ENCODE measurements at places on chromosomes 11 and 22.

- no peak for DNase-seq
Observed at GRCh38 chr11:82932564-82932963, 31.0 kb downstream of the DDIAS start.

GRCh38 chr22:37824674-37825641 is 1.8 kb downstream of the GALR3 start:
- no peak for DNase-seq

- DNase-seq: no peak
Observed at GRCh38 chr11:65417702-65418430, 4.7 kb upstream of the NEAT1 start.

DNA sequence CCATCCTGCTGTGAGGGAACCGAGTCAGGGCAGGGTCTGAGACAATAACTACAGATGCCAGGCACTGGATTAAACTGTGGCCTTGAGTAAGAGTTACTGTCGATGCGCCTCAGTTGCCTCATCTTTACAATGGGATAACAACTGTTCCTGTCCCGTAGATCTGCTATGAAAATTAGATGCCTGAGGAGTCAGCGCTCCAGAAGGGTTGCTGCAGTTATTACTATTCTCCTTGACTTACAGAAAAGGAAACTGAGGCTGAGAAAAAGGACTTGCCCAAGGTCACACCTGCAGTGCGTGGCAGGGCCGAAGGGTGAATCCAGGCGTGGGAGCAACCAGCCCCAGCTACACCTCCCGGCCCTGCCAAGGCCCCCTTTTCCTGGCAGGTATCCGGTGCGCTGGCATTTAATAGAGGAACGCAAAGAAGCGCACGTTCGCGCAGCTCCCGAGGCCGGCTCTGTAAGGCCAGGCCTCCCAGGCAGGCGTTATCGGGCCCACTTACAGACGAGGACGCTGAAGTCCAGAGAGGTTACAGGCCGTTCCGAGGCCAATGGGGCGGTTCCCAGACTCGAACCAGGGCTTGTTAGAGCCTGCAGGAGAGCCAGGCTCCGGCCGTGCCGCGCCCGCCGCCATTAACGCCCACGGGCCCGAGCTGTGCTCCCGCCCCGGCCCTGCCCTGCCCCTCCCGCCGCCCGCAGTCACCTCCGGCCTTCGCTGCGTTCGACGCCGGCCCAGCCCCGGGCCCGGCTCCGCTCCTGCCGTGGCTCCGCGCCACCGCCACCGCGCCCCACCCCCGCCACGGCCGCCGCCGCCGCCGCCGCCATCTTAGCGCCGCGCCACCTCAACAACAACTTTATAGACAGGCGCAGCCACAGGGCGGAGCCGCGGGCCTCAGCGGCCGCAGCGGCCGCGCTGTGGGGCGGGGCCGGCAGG is at the start of gene C11orf68:
Gene C11orf68, minus strand, starts transcription at position 852 of the 930 bp plus-strand sequence. Its CDS starts 31 bp downstream, at position 821.
- DNase-seq: no peak

DNA sequence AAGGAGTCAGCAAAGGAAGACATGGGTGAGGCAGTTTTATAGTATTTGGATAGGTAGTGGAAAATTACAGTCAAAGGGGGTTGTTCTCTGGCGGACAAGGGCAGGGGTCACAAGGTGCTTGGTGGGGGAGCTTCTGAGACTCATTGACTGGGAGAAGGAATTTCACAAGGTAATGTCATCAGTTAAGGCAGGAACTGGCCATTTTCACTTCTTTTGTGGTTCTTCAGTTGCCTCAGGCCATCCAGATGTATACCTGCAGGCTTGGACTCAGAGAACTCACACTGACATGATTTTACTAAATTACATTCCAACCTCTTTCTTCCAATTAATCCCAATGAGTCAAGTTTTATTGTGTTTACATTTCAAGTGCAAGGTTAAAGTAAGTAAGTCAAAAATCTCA is 240.5 kb upstream of the API5 start:
- DNase-seq: no peak

DNA sequence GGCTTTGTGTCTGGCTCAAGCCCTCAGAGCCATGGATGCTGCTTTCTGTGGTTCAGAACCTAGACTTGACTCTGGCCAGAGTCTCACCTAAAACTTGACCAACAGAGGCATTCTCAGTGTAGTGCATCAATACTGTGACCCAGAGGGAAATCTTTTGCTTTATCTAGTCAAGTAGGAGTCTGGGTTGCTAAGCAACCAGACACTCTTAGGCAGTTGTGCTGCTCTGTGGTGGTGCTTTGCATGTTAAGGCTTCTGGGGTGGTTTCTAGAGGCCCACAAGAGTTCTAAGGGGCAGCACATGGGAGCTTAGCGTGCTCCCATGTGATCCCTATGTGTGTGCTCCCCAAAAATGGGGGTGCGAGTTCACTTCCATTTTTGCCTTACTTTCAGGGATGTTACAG is 224.6 kb upstream of the PLET1 start:
- DNase-seq: peak; percentile 5

DNA sequence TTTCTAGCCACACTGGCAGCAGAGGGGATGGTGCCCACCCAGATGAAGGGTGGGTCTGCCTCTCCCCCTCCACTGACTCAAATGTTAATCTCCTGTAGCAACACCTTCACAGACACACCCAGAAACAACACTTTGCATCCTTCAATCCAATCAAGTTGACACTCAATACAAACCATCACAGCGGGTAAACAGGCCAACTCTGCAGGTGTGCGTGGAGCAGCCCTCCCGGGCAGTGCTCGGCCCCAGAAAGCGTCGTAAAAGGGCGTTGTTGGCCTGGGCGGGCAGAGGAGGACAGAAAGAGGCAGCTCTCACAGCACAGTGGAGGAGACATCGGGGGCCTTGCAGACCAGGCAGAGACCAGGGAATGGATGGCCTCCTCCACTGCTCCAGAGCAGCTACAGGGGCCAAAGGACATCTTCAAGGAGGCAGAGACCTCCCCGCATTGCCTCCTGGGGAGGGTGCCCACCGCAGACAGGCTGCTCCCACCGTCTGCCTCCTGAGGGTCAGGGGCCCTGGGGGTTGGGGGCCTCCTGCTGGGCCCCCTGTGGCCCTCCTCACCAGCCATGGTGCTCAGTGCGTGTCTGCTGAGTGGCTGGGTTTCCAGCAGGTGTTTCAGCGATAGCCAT is 56.1 kb upstream of the FADD start:
- DNase-seq: no peak

DNA sequence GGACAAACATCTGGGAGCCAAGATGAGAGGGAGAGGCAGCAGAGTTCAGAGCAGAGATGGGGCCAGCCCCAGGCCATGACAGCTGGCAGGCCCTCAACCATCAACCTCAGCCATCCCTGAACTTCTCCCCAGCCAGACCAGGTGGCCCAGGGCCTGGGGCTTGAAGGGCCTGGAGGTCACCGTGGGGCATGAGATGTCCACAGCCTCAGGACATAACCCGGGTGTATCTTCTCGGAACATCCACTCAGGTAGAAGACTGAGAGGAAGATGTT is 12.4 kb upstream of the SLC39A13 start:
- no peak for DNase-seq

DNA sequence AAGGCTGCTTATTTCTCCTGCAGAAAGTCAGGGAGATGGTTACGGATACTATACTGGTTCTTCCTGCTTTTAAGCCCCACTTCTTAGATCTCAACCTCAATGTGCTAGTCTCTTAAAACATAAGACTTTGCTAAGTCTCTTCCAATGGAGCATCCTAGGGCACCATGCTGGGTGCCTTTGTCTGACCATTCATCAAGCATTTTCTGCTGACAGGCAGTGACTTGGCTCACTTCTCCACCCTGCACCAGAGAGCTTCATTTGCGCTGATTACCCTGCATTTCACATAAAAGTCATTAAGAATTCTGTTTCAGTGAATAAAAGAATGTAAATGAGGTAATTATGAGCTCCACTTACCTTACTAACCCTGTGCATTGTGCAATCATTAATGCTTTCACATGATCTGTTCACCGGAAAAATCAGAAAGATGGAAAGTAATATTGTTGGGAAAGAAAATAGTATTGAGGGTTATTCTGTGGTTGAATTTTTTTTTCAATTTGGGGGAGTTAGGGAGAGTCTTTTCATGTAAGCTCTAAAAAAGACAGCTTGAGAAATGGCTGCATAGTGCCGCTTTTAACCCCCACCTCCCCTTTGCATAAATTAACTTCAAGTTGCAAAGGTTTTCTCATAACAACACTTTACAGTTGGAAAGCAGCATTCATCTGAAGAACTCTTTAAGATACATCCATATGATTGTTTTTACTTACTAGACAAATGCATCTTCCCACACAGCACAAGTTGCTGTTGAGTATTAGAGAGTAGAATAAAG is 677.3 kb upstream of the KIRREL3 start:
- no peak for DNase-seq

DNA sequence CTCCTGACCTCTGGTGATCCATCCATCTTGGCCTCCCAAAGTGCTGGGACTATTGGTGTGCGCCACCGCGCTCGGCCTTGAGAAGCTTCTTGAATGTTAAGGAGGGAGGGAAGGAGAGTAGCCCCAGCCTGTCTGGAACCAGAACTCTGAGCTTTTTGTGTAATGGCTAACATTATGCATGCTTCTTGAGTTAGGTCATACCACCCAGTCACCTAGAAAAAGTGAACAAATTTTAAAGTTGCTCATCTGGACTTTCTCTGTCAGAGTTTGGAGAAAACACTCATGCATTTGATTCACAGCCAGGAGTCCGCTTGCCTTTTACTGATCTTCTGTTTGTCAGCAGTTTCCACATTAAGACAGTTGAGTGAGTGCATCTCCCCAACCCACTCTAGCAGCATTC is 82.1 kb downstream of the PPP6R3 start:
- no peak for DNase-seq

DNA sequence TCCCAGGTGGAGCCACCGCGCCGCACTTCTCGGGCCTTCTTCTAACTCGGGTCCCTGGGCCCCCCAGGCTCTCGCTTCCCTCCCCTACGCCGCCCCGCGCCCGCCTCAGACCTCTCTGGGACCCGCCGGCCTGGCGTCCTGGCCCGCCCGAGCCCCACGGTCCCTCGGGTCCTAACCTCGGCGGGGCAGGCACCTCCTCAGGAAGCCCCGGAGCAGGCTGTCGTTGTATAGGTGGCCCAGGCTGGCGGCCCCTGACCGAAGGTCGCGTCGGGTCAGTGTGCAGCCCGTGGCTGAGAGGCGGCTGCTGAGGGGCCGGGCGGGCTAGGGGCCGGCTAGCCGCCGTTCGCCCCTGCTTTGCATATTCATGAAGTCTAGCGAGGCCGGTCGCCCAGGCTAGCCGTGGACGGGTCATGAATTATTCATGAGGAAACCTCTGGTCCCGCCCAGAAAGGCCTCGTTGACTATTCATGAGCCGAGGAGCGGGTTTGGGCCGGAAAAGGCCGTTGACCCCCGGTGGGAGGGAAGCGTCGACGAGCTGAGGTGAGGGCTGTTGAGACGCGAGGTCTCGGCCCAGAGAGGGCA is at the start of gene HORMAD2:
Gene HORMAD2, plus strand, starts transcription at position 513 of the 582 bp plus-strand sequence. CDS start 13,489 bp downstream, outside the sequence.
- DNase-seq: no peak

- DNase-seq: no peak
Observed at GRCh38 chr11:82049199-82049598, 684.5 kb downstream of the FAM181B start.

GRCh38 chr22:37314315-37315074 is 32.2 kb downstream of the CYTH4 start:
- DNase-seq: no peak

Data from thymus (tissue), 14 donors.